ENCODE measurements at places on chromosomes 2 and 18.

- no peak for DNase-seq
These were observed 5.3 kb downstream of the LOXL3 start for GRCh38 chr2:74548285-74548899.

DNA sequence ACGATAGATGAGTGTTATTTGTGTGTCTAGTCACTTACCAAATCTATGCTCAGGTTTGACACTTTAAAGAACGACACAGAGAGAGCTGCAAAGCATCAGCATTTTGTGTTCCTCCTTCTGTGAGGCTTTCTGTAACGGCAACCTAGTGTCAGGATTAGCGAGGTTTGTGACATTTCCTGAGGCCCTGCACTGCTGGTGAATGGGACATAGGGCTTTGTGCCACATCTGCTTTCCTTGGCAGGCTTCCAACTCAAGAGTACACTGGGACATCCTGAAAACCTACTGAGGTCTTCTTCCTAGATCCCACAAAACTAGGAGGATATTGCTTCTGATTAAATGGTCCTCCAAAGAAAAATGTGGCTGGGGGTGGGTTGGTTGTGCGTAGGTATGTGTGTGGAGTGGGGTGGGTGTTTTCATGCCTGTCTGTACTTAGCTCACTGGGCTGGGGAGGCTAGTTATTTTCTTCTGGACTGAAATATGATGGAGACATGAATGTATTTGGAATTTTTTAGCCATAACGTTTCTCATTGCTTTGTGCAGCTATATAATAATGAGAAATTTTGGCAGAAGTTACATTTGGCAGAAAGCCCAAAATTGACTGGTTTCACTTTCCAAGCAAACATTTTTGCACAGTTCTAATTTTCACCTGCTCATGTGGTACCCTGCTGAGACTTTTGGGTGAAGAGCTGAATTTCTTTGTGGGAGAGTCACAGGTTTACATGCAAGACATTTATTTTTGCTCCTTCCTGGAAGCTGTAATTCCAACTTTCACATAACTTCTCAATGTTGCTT lies 308.4 kb downstream of the XIRP2 start:
- no peak for DNase-seq

GRCh38 chr2:107687073-107687472 lies 139.6 kb upstream of the RGPD4 start:
- no peak for DNase-seq

DNA sequence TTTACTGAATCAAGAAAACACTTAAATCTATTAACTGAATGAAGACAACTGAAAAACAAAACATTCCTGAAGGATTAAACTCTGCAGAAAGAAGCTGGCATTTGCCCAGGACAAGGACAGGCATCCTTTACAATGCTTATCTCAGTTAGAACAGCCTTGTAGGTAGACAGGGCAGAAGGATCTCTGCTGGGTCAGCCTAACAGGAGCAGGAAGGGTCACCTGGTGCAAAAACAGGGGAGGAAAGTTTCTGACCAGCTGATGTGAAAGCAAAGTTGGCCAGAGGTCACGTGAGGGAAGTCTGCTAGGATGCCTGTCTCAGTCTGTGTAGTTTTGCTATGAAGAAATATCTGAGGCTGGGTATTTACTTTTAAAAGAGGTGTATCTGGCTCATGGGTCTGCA lies 348.6 kb downstream of the ANAPC1 start:
- no peak for DNase-seq

GRCh38 chr2:40348038-40348437 lies 103.9 kb downstream of the SLC8A1 start:
- no peak for DNase-seq

GRCh38 chr2:239065962-239066361 lies 218.1 kb downstream of the TWIST2 start:
- DNase-seq = no peak

DNA sequence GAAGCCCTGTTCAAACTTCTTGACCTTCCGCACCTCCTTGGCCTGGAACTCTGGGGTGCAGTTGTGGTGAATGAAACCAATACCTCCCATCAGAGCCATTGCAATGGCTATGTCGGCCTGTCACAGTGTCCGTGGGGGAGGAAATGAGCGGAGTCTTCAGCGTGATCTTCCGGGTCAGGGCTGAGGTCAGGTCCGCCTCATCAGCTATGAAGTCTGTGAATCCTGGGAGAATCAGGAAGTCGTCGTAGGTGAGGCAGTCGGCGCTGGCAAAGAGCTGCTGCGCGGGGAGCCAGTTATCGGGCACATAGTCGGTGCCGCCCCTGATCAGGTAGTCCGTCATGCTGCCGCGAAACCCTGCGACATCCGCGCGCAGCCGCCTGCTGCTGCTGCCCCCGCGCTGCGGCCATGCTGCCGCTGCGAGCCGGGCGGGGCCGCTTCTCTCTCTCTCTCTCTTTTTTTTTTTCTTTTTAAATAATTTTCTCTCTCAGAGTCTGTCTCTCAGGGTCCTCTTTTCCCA lies 154.1 kb upstream of the ZSWIM2 start:
- DNase-seq = no peak

GRCh38 chr2:19297716-19298115 lies 60.7 kb downstream of the OSR1 start:
- DNase-seq = no peak

DNA sequence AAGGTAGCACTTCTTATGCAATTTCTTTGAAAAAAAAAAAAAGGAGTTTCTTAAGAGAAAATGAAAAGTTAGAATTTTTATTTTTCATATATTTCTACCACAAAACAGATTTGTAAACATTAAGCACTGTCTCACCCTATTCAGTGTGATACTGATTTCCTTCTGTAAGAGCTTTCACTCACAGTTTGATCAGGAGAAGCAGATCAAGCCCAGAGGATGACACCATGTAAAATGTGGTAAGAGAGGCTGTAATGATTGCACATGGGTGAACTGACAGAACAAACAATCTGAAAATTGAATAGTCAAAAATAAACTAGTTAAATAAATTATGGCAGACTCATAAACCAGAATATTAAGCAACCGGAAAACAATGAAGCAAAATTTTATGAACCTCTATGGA lies 54.5 kb downstream of the MEMO1 start:
- no peak for DNase-seq

DNA sequence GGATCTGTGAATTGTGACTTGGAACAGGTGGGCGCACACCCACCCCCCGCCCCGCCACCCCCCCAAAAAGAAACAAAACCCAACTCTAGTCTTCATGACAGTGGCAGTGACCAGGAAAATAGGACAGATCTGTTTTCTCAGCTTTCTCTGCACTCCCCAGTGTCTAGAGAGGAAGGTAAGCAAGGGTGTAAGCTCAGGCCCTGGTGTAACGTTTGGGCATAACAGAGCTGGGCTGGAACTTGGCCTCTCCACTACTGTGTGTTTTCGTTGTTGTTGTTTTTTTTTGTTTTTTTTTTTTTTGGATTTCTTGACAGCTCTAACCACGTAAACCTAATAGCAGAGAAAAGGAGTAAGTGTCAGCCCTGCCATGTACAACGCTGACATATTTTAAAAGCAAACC lies 1160.8 kb downstream of the DPP10 start:
- no peak for DNase-seq

DNA sequence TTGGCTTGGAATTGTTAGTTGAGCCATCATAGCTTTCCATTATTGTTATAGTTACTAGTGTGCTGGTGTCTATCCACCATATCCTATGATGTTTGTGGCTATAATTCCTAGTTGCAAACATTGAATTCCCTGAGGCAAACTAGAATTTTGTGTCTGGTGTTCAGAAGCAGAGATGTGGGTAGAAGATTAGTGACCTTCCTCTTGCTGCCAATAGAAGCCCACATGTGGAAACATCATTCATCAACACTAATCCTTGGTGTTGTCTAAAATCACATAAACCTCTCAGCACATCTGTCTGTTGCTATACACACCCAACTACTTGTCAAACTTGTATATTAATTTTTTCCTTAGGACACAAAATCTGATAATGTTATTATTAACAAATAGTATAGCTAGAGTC lies 374.1 kb downstream of the TGIF1 start:
- no peak for DNase-seq

GRCh38 chr2:196479350-196479749 lies 160.2 kb upstream of the CCDC150 start:
- no peak for DNase-seq

GRCh38 chr18:47425365-47425764 lies 173.9 kb upstream of the SKOR2 start:
- no peak for DNase-seq

DNA sequence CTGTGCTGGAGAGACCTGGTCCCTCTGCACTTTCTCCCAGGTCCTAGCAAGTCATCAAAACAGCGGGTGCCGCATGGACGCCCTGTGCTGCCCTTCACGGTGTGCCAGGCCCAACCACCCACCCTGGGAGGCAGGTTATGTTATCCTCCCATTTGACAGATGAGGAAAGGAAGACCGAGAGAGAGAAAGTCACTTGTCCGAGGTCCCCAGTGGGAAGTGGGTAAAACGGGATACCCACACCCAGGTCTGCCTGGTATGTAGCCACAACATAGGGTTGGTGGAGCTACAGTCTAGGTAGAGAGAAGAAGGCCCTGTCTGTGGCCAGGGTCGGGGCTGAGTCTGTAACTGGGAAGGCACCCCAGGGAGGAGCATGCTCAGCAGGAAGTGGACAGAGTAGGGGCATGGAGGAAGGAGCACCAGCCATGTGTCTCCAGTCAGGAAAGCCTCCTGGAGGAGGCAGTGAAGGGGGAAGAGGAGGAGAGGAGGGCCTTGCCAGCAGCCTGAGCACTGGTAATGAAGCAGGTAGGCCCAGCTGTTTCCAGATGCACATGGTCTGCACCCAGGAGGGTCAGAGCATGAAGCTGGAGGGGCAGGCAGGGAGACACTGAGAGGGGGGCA lies 98.4 kb downstream of the ZFP36L2 start:
- no peak for DNase-seq

GRCh38 chr18:44759925-44760342 lies 79.2 kb downstream of the SETBP1 start:
- DNase-seq = no peak

- no peak for DNase-seq
These were observed 76.4 kb upstream of the ACVR1 start for GRCh38 chr2:157952558-157952957.

GRCh38 chr2:11889101-11889850 lies 142.8 kb downstream of the LPIN1 start:
- DNase-seq = no peak

GRCh38 chr2:12251749-12252148 lies 465.0 kb upstream of the TRIB2 start:
- no peak for DNase-seq

GRCh38 chr18:23238152-23238531 lies 102.9 kb downstream of the CABLES1 start:
- no peak for DNase-seq

- no peak for DNase-seq
These were observed 57.8 kb downstream of the RBKS start for GRCh38 chr2:27832396-27832795.

DNA sequence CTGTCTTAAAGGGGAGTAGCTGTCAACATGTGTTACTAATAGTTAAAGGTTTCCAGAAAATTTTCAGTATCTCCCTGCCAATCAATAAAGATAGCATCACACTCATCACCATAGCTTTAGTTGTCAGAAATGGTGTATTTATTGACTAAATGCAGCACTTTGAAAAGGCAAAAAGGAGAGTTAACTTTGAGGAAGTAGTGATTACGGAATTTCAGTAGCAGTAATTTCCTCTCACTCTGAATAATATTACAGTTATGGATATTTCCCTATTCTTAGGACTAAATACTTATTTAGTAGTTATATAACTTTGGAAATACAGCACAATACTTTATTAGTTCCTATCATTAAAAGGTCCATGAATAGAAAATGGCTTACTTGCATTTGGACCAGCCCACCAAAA lies 250.5 kb downstream of the CAMKMT start:
- DNase-seq = no peak

DNA sequence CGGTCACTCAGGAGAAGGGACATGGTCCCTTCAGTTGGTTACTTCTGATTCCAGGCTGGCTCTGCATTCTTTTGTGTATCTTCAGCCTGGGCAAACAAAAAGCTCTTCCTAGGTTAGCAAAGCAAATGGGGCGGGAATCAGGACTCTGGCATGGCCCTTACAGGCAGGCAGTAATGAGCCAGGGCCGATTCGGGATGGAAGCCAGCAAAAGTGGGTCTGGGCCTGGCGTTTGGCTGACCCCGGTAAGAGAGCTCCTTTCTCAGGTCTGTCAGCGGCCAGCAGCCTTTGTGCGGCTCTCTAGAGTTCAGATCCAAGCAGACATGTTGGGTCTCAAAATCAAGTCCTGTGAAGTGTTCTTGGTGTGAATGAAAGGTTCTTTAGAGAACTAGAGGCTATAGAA lies 81.5 kb upstream of the EML6 start:
- DNase-seq = no peak

- no peak for DNase-seq
These were observed 7.7 kb upstream of the YWHAQ start for GRCh38 chr2:9638532-9638931.

- DNase-seq = no peak
These were observed 32.1 kb downstream of the FBXO48 start for GRCh38 chr2:68434981-68435380.

DNA sequence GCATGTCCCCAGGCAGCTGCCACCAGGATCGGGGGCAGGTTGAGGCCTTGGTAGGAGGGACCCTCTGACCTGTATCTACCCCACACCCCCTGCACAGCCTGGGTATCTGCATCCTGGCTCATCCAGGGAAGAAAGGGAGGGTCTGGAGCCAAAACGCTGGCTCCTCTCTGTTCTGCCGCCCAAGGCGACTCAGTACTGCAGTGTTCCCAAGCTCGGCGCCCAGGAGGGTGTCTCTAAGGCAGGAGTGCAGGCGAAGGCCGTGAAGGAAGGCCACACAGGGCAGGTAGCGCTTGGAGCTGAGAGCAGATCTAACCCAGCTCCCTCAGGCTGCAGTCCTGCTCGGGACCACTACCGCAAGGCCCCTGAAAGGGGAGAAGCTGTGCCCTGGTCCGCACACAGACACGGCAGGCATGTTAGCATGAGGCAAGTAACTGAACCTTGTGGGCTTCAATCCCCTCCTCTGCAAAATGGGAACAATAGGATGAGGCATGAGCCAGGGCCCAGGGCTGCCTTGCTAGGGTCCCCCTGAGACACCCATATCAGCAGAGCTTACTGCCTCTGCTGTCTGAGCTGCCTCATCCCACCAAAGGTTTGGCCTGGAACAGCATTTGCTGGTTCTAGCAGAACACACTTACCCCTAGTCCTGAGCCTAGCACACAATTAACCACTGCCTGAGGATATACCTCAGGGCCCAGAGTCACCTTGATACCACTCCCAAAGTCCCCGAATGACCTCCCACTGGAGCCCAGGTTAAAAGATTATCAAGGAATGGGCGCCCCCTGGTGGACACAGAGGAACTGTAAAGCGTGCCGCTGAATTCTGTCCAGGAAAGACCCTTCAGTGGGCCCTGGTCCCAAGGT lies 6.5 kb downstream of the PTMA start:
- DNase-seq = peak; percentile 85

DNA sequence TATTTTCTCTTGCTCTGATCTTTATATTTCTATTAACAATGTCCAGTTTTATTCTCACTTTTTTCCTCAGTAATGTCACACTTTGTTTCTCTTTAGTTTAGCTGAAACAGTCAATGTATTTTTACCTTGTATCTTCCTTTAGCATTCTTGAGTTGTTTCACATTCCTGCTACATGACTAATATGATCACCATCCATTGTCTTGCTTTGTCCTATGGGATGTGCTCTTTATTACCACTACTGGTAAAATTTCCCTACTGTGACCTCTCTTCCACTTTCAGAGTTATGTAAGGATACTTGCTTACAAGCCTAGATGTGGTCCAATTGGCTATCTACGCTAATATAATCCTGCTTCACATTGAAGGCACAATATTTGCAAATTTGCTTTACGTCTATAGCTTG lies 457.9 kb downstream of the PIK3C3 start:
- DNase-seq = no peak

GRCh38 chr2:101821828-101822458 lies 124.4 kb downstream of the MAP4K4 start:
- no peak for DNase-seq

Measured in activated T-cell treated with anti-CD3 and anti-CD28 coated beads for 1 hour (primary cell).